Stromal cell of bone marrow (primary cell): ENCODE measurements at places on chromosomes 3 and 15.
A peak's percentile ranks its signal among the peaks of the same experiment; 100 is the strongest.

- no peak for DNase-seq
Observed at GRCh38 chr3:129352650-129353588, 74.2 kb downstream of the HMCES start.

DNA sequence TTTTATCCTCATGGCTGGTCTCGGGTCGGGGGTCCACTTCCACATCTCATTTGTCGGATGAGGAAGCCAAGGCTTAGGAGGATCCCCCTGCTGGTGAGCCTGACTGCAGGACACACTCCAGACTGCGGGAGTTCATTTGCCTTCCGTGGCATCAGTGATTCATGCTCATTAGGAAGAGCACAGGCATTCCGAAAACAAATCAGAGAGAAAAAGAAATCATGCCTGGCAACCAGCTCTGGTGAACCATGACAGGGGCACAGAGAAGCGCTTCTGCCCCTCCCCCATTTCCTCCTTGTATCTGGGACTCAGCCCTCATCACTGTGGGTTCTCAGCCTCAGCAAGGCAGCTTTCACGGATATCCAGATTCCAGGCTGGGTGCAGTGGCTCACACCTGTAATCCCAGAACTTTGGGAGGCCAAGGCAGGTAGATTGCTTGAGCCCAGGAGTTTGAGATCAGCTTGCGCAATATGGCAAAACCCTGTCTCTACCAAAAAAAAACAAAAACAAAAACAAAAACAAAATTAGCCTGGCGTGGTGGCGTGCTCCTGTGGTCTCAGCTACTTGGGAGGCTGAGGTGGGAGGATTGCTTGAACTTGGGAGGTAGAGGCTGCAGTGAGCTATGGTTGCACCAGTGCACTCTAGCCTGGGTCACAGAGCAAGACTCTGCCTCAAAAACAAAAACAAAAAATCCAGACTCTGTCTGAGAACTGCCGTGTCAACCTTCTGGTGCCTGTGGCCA, 28.4 kb downstream of the IRAK2 start:
- peak; percentile 85 for DNase-seq

DNA sequence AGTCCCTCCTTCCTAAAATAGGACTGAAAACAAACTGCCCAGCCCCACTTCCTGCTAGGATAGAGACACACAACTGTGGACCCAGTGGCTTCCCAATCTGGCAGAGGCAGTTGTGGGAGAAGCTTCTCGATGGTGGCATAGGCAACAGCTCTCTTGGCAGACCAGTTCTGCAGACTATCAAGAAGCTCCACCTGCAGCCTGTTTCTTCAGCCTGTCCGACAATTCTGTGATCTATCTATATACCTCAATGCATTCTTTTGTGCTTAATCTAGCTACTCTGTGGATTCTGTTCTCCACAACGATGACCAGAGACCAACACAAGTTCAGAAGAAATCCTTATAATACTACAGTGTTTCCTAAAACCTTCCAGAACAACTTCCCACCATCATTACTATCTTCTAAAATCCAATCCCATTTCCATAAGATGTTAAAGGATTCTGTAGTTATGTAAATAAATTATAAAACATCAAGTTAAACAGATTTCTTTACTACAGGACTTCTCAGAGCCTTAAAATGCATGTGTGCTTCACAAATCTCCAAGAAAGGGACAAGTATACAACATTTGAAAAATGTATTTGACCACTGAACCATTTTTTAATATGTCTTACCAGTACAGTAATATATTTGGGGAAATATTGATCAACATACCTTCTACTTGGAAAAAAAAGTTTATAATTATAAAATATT, 57.7 kb downstream of the IGF2BP2 start:
- no peak for DNase-seq

DNA sequence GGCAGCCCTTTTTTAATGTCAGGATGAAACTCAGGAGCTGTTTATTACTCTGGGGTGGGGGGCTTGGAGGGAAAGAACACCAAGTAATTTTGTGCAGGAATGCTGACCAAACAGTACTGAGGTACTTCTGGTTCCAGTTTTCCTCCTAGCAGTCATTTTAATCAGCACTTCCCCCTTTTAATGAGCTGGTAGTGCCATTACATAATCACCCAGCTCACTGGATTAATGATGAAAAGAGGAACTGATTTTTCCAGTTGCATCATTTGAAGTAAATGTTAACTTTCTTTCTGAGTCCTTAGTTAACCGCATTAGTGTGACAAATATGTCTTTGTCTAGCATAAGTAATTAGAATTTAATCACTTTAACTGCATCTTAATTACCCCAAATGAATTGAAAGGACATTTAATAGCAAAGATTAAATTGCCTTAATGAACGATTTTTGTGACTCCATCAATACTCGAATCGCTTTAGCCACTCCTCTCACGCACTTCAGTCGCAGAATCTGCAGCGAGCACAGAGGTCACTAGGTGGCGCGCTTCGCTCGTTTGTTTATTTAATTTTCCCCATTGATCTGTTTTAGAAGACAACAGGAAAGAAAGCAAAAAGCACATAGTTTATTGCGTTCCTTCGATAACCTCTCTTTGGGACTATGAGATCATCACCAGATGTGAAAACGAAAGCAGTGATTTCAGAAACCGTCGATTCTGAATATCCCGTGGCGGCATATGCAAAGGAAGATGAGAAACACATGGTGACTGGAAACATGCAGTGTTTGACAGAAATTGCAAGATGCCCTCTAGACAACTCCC, 9.8 kb downstream of the ONECUT1 start:
- DNase-seq, result peak; percentile 23

- DNase-seq, result no peak
Observed at GRCh38 chr3:18740631-18741583, 315.8 kb upstream of the SATB1 start.

GRCh38 chr3:140316466-140316865, 361.4 kb upstream of the TRIM42 start:
- no peak for DNase-seq

DNA sequence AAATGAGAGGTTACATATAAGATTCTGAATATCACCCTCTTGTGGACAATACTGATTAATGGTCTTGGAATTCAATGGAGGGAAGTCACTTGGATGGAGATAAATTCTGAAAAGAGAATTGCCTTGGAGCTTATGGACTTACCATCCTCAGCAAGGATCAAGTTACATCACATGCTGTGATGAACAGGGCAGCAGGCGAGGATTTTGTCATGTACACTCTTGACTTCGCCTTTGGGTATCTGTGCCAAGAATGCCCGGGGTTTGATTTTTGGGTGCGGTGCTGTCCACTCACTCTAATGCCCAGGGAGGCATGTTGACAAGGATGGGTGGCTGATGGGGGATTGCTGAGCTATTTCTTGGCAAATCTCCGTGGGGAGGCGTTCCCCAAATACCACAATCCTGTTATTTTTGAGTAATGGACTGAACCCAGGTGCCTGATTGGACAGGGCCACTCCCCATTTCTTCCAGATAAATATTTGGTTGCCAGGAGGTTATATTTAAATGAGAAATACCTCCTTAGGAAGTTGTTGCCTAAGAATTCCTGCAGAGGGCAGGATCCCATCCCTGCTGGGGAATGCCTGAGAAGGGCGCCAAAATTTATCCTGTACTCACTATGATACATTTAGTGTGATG, 96.3 kb downstream of the TPRG1 start:
- no peak for DNase-seq

DNA sequence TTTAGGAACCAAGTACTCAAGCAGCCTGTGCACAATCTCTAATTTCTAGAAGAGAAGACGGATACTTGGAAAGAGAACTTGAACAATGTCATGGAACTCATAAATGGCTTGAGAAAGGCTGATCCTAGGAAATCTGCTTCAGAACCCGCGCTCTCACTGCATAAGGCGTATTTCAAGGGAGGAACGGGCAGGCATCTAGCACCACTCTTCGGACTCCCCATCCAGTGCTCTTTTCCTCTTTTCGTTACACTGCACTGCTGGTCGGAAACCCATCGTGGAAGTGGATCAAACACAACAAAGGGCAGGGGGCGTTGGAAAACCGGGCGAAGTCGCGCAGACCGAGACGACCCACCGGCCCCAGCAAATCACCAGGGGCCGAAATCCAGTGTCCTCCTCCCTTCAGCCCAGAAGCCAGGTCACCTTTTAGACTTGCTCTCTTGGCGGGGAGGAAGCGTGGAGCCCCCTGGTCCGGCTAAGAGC, 539 bp upstream of the TLNRD1 start:
- DNase-seq, result no peak

DNA sequence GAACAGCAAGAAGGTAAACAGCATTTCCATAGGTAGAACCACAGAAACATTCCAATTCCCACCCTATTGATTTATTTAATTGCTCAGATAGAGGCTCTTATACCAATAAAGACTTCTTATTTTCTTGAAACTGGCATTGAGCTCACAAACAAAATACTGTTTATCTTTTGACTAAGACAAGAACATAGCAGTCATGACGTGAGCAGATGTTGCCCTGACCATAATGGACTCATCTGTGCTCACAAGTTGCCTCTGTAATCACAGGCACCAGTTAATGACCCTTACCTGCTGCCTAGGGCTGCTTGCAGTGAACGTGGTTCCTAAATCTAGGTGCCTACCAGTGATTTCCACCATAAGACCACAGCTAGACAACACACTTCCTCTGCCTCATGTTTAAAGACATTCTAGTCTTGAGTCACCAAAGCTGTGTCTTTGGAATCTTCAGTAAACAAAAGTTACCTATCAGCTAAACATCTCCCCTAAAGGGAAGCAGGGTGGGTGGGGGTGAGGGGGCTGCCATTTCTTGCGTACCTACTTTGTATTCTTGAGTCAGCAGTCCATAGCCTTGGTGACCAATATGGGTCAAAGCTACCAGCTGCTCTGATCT, 2.1 kb downstream of the FYCO1 start:
- DNase-seq, result no peak

DNA sequence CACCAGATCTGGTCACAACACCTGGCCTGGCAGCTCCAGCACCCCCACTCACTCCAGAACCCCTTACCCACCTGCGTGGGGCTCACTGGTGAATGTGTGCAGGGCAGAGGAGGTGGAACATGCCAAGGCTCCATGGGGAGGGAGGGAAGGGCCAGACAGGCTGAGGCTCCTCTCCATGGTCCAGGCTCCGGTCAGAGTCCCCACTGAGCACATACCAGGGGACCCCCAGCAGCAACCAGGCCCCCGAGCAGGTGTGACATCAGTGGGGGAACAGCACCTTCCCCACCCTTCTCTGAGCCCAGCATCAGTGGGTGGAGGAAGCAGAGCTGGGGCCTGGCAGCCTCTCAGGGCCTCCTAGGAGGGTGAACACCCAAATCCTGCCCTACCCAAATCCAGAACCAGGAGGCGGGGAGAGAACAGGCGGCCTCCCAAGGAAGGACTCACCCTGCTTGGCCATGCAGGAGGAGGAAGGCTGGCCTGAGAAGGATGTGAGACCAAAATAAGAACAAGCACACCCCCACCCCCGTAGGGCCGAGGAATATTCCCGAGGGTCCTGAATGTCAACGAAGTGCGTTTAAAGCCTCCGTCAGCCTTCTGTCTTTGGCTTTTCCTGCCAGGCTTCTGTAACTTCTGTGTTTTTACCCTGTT, 1.1 kb upstream of the GP9 start:
- no peak for DNase-seq

DNA sequence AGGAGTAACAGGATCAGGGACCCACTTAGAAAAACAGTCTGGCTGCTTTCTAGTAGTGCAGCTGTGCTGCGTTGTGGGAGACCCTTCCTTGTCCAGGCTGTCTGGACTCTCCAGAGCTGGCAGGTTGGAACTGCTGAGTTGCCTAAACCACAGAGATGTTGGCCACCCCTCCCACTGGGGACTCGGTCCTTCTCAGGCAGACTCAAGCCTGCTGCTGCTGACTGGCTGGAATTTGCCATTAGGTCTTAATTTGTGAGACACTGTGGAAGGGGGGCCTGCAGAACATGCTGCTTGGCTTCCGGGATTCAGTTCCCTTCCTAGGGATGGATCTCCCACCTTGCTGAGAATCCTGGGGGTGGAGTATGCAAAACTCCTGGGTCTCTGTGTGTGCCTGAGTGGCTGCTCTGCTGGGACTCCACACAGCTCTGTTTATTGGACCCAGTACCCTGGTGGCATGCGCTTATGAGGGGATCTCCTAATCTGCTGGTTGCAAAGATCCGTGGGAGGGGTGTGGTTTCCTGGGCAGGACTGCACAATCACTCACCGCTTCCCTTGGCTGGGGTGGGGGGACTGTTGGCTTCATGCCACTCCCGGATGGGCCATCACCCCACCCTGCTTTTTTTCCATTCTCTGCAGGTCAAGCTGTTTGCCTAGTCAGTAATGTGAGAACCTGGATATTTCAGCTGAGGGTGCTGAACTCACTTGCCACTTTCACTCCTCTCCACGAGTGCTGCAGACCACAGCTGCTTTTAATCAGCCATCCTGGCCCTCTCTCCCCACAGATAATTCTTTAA, 150.5 kb downstream of the CFAP20DC start:
- no peak for DNase-seq

DNA sequence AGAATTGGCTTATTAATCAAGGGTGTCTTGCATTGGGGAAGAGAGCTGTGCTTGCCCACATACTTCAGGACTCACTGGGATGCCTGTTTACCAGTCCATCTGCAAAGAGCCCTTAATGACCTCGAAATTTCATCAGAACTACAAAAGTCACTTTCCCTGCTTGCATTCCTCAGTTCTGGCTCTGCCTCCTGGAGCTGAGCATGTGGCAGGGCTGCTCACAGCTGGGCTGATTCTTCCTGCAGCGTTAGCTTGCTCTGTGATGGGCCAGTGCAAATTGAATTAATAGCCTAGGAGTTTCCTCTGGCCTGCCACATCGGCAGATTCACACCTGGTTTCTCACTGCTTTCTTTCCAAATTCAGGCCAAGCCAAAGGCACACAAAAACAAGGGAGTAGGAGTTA, 108.9 kb downstream of the DUT start:
- DNase-seq, result peak; percentile 68

- no peak for DNase-seq
Observed at GRCh38 chr3:186096290-186096689, 12.6 kb downstream of the ETV5 start.

GRCh38 chr3:49653621-49654020, 20.5 kb upstream of the APEH start:
- no peak for DNase-seq

DNA sequence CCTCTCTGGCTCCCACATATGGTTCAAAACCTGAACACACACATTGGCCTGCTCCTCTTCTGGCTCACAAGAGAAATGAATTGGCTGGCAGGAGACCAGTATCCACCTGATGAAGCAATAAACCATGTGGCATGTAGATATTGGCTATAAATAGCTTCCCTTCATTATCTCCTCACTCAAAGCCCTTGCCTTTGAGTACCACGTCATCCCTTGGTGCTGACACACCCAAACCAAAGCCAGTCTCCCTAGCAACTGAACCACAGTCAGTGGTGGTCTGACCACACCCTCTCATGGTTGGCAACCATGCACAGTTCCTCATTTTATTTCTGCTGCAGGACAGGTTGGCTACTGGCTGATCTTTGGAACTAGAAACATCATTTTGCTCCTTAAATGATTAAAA, 98.8 kb downstream of the ZNF621 start:
- peak; percentile 12 for DNase-seq

GRCh38 chr3:71838406-71838805, 53.5 kb upstream of the PROK2 start:
- no peak for DNase-seq

- DNase-seq, result no peak
Observed at GRCh38 chr3:121483290-121483689, 62.5 kb downstream of the POLQ start.
